Natural killer cell treated with Interleukin-12 subunit alpha and Interleukin-12 subunit beta and Interleukin-15 and Interleukin-18, amount 100 ng/mL, for 72 hours (primary cell): ENCODE measurements at places on chromosomes 2 and 18. TPM values are rescaled to one million over a fixed set of nuclear protein-coding genes. Genes with fewer than 3 reads are reported as not detected.

- DNase-seq, result no peak
Measured at GRCh38 chr2:180646756-180647155, 333.6 kb upstream of the UBE2E3 start.

DNA sequence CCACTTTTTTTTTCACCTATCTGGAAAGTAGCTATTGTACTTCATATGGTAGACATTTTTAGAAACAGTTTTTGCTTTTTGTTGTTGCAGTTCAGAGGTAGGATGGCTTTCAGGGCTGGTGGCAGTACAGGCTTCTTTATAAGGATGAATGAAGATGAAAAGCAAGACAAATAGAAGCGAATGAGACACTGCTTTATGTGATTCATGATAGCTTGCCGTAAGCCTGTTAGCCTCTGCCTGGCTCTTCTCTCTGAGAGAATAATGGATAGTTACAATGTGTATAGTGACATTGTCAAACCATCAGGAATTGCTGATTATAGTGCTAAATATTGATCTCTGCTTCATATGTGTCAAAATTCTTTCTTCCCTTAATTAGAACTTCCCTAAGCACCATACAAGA, 173.7 kb downstream of the NR4A2 start:
- no peak for DNase-seq

DNA sequence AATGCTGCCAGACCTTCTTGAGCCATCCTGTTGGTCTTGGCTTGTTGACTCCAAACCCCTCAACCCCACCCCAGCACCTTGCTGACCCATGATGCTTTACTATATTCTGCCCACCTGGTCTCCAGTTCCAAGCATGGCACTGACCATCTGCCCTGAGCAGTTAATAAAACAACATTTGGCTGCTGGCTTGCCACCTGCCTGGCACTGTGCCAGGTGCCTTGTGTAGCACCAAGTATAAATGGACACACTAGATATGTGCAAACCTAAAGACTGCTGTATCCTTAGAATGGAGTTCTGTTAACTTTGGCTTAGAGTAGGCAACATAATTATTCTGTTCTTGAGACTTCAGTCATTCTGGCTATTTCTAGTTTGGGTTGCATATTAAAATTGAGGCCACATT, 91.4 kb downstream of the ACSL3 start:
- no peak for DNase-seq

Gene REG1B
- not detected for total RNA-seq

GRCh38 chr2:238652771-238653157, 195.1 kb upstream of the TWIST2 start:
- no peak for DNase-seq

Gene CCDC141
- 1.2 TPM for total RNA-seq

Gene TMEM169
- total RNA-seq, result 0.56 TPM

Gene CGREF1
- total RNA-seq, result 1.4 TPM

- no peak for DNase-seq
Measured at GRCh38 chr2:196851088-196851487, 41.9 kb upstream of the C2orf66 start.

GRCh38 chr2:16156411-16156810, 216.1 kb downstream of the MYCN start:
- DNase-seq, result no peak
